B cell (primary cell): ENCODE measurements at places on chromosomes 11 and 22. TPM values are rescaled to one million over a fixed set of nuclear protein-coding genes. Genes with fewer than 3 reads are reported as not detected.

POU2AF3 gene
- polyA plus RNA-seq, result 0.48 and 0.51 TPM in 2 replicates

MS4A6E gene
- polyA plus RNA-seq, result not detected in 2 replicates

SAA4 gene
- polyA plus RNA-seq, result not detected in 2 replicates

DNA sequence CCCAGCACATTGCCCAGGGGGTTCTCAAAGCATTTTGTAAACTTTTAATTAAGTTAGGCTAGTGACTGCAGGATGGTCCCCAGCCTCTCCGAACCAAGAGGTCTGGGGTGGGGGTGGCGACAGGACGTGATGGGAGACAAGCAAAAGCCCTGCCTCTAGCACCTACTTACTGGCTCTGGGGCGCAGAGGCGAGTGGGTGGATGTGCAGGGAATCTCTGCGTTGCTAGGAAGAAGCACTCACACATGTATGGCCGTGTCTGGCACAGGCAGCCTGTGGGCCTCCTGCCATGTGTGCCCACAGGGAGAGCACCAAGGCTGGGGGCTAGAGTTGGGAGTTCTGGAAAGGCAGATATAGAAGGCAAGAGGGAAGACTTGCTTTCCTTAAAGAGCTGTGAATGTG lies 6.3 kb downstream of the OPCML start:
- DNase-seq, result no peak

- no peak for DNase-seq
Observed at GRCh38 chr11:100459811-100460210, 227.3 kb upstream of the ARHGAP42 start.

DNA sequence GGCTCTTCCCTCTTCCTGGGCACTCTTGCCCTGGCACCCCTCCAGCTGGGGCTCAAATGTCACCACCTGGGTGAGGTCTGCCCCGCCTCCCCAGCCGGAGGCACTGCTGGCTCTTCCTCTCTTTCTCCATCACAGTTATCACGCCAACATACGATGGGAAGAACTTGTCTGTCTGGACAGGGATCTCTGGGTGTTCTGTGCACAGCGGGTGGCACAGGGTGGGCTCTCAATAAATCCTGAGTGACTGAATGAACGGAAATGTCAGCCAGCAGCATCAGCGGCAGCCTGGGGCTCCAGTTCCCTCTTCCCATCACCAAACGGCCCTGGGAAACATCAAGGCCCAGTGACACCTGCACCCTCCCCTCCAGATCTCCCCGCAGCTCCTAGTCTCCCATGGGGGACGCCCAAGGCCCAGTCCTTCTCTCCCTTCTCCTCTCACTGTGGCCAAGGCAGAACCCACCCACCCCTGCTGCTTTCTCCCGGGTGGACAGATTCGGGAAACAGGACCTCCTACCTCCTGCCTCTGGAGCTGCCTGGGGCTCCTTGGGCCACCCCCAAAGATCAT lies 440 bp upstream of the SLC25A45 start:
- no peak for DNase-seq

- DNase-seq, result no peak
Observed at GRCh38 chr11:126485986-126486635, 130.6 kb downstream of the ST3GAL4 start.

GRCh38 chr11:66325263-66325671 lies 8.4 kb upstream of the CD248 start:
- peak; percentile 12 for DNase-seq

DNA sequence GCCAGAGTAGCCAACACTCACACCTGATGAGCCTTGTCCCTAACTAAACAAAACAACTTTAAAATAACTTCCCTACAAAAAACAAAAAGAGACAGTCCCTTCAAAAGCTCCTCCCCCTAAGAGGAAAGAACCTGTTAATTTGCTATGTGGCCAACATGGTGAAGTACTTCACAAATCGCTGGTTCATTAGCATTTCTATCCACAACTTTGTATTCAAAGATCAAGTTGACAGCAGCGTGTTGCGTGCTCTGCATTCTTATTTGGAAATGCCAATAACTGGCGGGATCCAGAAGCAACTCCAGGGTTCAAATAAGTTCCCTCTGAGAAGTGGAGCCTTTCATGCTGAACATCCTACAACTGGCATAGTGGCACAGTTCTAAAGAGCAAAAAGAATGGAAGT lies 48.6 kb downstream of the CADM1 start:
- no peak for DNase-seq

GRCh38 chr11:77411717-77412441 lies 62.0 kb downstream of the PAK1 start:
- peak; percentile 88 for DNase-seq

DNA sequence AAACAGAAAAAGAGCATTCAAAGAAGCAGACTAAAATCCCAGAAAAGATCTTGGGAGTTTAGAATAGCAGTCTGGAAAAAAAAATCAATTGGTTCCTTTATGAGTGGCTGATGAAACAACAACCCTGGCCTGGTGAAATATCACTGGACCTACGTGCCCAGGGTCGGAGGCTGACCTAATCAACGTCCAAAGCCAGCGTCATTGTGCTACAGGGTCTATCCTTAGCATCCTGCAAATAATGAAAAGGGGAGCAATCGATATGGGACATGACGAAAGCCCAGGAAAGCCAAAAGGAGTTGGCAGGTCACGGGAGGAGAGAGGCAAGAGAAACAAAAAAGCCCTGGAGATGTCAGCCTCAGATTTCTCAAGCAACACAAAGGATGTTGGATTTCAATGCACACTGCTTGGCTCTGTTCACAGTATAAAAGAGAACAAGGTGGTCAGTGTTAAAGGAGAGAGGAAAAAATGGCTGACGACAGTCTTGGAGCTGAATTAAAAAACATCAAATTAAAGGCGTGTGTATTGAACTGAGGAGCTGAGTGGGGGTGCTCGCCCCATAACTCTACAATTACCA lies 148.8 kb downstream of the BLID start:
- no peak for DNase-seq

DNA sequence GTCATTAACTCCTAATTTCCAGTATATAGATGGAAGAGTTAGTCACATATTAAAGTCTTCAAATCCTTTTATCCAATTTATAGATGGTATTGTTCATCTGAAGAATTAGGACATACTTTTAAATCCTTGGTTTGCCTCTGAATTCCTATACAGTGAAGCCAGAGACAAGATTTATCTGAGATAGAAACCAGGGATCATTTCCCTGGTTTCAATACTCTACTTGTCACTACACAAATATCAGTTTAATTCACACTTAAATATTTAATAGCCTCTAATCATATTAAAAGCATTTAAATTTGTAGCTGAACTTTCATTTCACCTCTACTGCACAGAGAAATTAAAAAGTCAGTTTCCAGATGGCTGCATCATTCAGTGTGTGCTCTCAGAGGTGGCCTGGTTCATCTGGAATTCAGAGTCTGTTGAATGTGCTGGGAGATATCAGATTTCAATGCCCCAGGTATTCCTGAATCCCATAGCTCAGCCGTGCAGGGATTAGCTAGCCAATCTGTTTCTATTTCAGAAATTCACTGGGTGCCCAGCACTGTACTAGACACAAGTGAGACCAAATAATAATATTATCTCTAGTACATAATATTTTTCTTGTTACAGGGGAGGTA lies 344.3 kb downstream of the AASDHPPT start:
- DNase-seq, result no peak

DNA sequence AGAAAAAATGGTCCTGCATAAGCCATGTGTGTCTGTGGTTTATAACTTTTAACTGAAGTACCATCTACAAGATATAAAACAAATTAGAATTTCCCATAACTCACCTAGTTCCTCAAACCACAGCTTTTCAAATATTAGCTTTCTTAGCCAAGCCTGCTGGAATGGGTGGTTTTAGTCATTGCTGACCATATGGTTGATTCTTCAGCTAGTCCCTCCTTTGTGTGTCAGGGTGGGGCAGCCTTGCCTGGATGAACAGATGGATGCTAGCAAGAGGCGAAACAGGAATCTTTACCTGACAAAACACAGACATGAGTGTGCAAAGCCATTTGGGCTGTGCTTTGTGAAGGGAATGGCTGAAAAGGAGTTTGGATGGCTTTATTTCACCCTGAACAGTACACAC lies 6.9 kb upstream of the B3GNT6 start:
- no peak for DNase-seq

DNA sequence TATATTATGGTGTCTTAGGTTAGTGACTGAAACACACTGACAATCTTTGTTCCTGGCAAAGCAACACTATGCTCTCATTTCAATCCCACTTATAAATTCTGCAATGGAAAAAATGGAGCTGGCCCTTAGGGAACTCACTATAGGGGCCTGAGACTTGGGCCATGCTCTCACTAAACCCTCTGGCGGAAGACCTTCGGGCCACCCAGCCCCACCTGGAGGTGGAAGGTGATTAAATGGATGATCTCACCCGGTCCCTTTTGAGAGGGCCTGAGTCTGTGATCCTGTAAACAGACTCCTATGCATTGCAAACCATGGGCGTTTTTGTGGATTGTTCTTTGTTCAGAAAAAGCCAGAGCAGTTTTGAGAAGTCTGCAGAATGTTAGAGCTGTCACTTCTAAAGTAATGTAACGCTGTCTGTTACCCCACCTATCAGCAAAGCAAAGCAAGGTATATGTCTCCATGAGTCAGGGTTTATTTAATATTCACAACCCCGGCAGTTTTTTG lies 17.0 kb upstream of the CDON start:
- DNase-seq, result no peak

GRCh38 chr11:64608046-64608445 lies 17.0 kb downstream of the SLC22A12 start:
- DNase-seq, result no peak

- no peak for DNase-seq
Observed at GRCh38 chr22:45337536-45337935, 27.8 kb downstream of the FAM118A start.

DNA sequence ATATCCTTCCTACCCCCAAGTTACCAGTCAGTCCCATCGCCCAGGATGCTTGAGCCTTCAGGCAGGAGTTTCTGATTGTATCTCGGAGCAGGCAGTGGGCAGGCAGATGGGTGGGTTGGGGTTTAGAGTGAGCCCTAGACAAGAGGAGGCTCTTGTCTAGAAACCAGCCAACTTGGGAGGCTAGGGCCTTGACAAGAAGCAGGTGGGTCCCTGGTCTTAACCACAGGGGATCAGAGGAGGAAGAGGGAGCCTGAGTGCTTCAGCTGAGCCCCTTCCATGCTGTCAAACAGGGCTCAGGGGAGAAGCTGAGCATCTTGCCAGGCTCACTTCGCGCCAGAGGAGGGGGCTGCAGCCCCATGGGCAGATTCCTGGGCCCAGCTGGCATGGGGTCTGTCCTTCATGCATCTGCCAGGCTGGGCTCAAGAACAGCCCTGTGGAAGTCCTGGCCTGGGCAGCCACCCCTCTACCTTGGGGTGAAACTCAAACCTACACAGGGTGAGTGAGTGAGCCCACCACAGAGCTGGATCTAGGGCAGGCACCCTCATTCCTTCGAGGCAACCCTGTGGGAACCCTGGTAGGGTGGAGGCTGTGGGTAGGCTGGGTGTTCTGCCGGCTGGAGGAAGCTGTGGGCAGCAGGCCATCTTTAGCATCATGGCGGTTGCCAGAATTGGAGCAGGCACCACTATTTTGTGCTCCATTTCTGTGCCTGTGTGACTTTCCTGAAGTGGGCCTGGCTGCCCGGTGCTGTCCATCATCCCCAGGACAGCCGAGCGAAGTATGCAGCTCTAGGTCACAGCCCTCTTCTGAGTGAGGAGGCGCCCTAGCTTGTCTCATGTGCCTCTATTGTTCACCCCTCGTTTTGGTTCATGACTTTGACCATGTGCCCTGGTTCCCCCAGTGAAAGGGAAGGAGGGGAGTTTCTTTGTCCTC lies 108.1 kb downstream of the MORC2 start:
- DNase-seq, result no peak

DNA sequence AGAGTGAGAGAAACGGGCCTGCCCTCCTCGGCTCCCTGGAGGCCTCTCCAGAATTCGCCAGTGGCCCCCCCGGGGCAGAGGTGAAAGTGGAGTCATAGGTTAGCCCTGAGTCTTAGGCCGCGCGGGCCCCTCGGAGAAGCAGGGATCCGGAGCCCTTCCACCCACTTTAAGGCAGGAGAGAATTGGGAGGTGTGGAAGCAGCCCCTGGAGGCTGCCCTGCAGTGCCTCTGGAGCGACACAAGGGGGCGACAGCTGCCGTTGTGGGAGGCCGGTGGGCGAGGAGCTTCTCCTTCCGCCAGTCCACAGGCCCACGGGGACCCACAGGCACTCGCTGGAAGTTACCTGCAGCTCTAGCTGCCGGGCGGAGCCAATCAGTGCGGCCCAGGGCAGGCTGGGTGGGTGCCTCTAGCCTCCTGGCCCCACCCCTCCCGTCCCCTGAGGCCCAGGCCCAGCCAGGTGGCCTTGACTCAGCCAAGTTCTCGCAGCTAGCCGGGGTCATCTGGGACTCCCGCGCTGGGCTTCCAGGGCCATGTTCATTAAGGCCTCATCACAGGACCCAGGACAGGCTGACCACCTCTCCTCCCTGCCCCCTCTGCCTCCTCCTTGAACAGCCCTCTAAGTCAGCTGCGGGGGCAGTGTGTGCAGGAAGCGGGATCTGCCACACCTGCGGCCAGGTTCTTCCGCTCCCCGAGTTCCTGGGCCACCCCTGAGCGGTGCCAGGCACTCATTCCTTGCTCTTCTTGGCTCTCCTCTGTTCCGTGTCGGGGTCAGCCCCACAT lies 5.0 kb downstream of the DGKZ start:
- DNase-seq, result peak; percentile 43

DNA sequence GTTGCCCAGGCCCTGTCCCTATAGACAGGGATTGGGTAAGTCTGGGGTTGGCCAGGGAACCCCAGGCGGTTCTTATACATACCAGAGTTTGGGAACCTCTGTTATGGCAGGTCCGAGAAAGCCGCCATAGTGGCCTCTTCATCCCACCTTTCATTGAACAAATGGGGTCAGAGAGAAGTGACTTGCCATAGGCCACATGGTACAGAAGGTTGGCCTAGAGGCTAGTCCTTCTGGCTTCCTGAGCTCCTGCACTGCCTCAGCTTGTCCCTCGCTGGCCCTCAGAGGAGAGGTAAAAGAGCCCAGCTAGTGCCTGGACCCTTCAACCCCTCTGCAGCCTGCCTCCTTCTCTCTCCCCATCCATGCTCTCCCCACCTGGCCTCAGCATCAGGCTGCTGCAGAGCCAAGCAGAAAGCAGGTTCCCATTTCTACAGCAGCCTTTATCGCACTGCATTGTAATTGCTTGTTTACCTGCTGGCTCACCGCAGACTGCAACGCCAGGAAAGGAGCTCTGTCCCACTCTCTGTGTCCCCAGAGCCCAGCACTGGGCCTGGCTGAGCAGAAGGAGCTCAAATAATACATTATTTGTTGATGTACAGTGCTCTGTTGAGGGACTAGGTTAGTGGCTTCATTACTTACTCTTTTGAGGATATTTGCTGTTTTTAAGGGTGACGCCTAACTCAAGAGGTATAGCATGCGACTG lies 103.6 kb downstream of the TRIM29 start:
- no peak for DNase-seq

DNA sequence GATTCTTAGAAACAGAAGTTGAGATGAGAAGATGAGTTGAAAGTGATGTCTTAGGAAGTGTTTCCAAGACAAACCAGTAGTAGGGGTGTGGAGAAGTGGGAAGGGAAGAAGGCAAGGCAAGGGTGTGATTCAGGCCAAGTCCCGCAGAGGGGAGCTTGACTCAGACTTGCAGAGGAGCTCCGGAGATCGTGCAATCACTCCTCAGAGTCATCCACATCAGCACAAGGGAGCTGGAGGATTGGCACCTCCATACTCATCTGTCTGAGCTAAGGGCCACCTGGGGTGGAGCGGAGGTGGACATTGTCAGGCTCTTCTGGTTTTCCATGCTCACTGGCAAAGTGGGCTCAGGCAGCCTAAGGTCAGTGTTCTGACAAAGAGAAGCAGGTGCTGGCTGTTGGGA lies 44.4 kb downstream of the CHRDL2 start:
- DNase-seq, result no peak

GRCh38 chr11:133693110-133693509 lies 152.2 kb downstream of the SPATA19 start:
- DNase-seq, result no peak
